ENCODE measurements at places on chromosomes 5 and 9. TPM values are rescaled to one million over a fixed set of nuclear protein-coding genes. Genes with fewer than 3 reads are reported as not detected.
A peak's percentile ranks its signal among the peaks of the same experiment; 100 is the strongest.

Gene WDR31
- 0.97 TPM for total RNA-seq

Gene ANKDD1B
- total RNA-seq, result 0.87 TPM

Gene ASTN2
- total RNA-seq, result 7.5 TPM

Gene PRELID1
- total RNA-seq, result 259 TPM

Gene SH2D3C
- 23.5 TPM for total RNA-seq

Gene RHOBTB3
- 8.0 TPM for total RNA-seq

Gene UNC5A
- total RNA-seq, result not detected

DNA sequence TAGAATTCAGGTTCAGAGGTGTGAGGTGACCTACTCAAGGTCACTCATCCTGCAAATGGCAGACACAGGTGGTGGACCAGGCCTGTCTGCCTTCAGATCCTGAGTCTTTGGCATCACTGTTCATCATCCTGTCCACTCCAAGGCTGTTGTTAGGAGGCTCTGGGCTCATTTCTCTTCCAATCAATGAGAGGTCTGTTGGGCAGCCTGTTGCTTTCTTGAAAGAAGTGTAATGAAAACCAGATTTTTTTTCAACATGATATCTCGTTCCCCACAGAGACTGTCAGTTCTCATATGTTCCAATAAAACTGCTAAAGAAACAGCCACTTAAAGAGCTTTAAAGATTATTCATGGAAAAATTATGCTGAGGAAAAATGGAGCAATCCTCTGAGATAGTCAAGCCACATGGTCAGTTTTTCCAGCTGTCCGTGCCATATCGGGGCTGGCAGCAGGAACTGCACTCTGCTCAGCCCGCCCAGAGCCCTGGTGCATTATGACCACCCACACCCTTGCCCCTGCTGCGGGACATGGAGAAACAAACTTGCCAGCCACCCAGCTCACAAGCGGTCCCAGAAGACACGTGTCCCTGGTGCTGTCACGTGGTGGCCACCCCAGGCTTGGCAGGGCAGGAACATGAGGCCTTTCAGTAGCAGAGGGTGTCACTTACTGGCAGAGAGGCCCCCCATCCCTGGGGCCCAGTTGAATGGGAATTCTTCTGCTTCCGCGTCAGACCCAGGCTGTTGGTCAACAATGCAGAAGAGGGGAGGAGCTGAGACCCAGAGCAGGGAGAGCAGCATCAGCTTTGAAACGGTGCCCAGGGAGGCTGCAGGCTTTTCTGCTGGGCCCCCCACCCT, 63.7 kb upstream of the ANGPTL2 start:
- peaks cover 26% of the 10 kb centered on the region for H3K4me1 ChIP-seq
- no peaks in the 10 kb centered on the region for H3K36me3 ChIP-seq
- H3K27ac ChIP-seq, result no peak overlapping the region
- H3K27me3 ChIP-seq, result no peaks in the 10 kb centered on the region

- H3K36me3 ChIP-seq, result no peaks in the 10 kb centered on the region
- no peak overlapping the region for H3K27ac ChIP-seq
- no peak overlapping the region for H3K4me3 ChIP-seq
- no peak for DNase-seq
- no peaks in the 10 kb centered on the region for H3K27me3 ChIP-seq
These were observed 24.2 kb downstream of the LSM11 start for GRCh38 chr5:157767689-157768088.

DNA sequence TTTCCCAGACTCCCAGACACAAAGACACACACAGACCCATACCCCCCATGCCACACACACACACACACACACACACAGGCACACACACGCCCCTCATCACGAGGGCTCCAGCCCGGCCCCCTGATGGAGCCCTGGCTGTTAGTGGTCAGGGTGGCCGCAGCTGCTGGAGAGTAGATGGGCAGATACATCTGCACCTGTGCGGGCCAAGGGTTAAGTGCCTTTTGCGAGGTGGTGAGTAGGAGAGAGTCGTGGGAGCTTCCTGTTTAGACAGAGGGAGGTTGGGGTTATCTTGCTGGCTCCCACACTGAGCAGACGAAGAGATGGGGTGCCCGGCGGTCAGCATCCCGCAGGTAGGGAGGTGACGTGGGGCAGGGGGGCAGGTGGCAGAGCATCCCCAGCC, 8.2 kb downstream of the PRRX2 start:
- no peak overlapping the region for H3K4me3 ChIP-seq
- no peak overlapping the region for H3K27ac ChIP-seq
- no peaks in the 10 kb centered on the region for H3K36me3 ChIP-seq
- H3K4me1 ChIP-seq, result no peaks in the 10 kb centered on the region

DNA sequence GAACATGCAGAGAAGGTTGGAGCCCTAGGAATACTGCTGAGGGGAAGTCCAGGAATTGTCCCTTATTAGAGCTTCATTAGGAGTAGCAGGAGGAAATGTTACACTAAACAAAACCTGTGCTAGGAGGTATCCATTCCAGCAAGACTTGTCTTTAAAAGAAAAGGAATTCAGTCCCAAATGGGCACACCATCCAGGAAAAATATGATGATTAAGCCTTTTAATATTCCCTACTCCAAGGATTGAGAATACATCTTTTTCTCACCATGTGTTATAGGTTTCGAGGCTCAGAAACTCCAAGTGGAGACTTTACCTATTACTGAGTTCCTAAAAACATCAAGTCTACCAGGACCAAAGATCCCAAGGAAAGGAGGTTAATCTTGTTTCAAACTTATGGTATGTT, 179.3 kb downstream of the MCTP1 start:
- no peak for DNase-seq
- no peak overlapping the region for H3K27ac ChIP-seq
- no peak overlapping the region for H3K4me3 ChIP-seq
- H3K36me3 ChIP-seq, result no peaks in the 10 kb centered on the region
- H3K27me3 ChIP-seq, result no peaks in the 10 kb centered on the region

GRCh38 chr9:130711469-130711868, 17.9 kb downstream of the EXOSC2 start:
- no peaks in the 10 kb centered on the region for H3K27me3 ChIP-seq
- no peak overlapping the region for H3K27ac ChIP-seq
- 0 out of 2 replicates have a peak, but pooled peaks cover 1% of the 10 kb centered on the region for H3K36me3 ChIP-seq
- H3K4me1 ChIP-seq, result no peaks in the 10 kb centered on the region

DNA sequence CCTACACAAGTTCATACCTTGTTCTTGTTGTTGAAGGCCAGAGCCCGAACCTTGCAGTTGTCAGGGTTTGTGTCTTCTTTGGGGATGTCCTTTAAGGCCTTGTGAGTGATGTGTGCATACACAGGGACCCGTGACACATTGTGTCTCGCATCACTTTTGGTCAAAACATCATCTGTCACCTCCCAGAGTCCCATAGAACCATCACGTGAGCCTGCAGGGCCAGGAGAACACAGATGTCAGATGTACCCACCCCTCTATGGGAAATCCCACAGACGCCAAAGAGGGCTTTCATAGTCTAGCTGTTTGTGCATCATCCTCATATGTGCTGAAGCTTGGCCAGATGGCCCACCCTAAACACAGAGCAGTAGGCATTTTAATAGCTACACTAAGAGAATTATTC, 28.2 kb downstream of the DCAF12 start:
- no peaks in the 10 kb centered on the region for H3K27me3 ChIP-seq
- peaks cover 10% of the 10 kb centered on the region for H3K36me3 ChIP-seq
- DNase-seq, result peak; percentile 27
- peaks cover 17% of the 10 kb centered on the region for H3K4me1 ChIP-seq

GRCh38 chr5:157459715-157460599, at the start of gene NIPAL4:
Gene NIPAL4 (plus strand): TSS chr5:157460213. CDS start chr5:157460321, 108 bp downstream.
- no peak within 1 kb of the TSS for H3K27ac ChIP-seq
- H3K27me3 ChIP-seq, result no peaks in the 10 kb centered on the region
- H3K36me3 ChIP-seq, result no peaks in the 10 kb centered on the region
- H3K4me3 ChIP-seq, result peak within 1 kb of the TSS; percentile 80
- peaks cover 23% of the 10 kb centered on the region for H3K4me1 ChIP-seq

DNA sequence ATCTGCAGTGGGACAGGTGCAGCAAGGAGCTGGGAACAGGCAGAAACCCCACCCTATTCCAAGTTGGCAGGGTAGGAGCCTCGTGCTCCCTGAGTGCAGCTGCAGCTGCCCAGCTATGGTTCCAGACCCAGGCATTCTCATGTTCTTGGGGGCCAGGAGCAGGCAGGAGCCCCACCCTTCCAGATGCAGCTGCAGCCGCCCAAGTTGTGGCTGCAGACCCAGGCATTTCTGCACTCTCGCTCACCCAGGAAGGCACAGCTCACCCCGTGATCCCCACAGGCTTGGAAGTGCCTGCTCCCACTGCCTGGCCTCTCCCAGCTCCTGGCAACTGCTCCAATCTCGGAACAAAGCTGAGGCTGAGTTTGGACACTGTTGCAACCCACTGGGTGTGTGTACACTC, 275.8 kb upstream of the ADRA1B start:
- H3K27ac ChIP-seq, result no peak overlapping the region
- no peaks in the 10 kb centered on the region for H3K36me3 ChIP-seq
- H3K27me3 ChIP-seq, result no peaks in the 10 kb centered on the region
- H3K4me3 ChIP-seq, result no peak overlapping the region

- H3K36me3 ChIP-seq, result no peaks in the 10 kb centered on the region
- peaks cover 2% of the 10 kb centered on the region for H3K27me3 ChIP-seq
- no peak overlapping the region for H3K4me3 ChIP-seq
These were observed 63.3 kb downstream of the RASGRF2 start for GRCh38 chr5:81023261-81023970.

DNA sequence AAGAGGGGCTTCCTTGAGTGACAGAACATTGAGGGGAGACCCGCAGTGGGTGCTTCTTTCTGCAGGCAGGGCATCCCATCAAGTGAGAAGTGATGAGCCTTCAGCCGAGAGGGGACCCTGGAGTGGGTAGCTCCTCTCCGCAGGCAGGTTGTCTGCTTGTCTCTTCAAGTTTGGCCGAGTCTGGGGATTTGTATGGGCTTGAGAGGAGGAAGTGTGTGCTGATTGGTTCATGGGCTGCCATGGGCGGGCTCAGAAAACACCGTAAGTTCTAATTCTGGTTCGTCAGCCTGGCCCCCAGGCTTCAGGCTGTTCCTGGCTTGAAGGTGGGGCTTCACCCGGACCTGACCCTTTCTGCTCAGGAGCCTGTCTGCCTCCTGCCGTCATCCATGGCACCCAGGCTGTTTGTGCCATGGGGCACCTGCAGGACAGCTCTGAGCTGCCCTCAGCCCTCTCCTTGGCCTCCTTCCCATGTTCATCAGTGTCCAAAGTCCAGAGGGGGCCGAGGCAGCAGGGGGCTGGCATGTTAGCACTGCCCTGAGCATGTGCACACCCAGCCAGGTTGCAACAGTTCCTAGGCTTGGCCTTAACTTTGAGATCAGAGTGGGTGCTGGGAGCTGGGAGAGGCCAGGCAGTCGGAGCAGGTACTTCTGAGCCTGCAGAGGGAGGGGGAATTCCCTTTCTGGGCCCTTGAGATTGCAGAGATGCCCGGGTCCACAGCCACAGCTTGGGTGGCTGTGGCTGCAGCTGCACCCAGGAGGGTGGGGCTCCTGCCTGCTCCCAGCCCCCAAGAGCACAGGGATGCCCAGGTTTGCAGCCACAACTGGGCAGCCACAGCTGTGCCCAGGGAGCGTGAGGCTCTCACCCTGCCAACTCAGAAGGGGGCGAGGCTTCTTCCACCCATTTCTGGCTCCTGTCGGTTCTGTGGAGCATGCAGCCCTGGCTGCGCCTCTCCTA, 13.5 kb upstream of the DHFR start:
- H3K27me3 ChIP-seq, result no peaks in the 10 kb centered on the region
- no peaks in the 10 kb centered on the region for H3K4me1 ChIP-seq
- DNase-seq, result no peak
- no peak overlapping the region for H3K27ac ChIP-seq
- peaks cover 17% of the 10 kb centered on the region for H3K36me3 ChIP-seq
- H3K4me3 ChIP-seq, result no peak overlapping the region

- no peaks in the 10 kb centered on the region for H3K27me3 ChIP-seq
- H3K4me3 ChIP-seq, result 0 out of 2 replicates have a peak overlapping the region, but pooled peaks have one; percentile 3
- peak overlapping the region; percentile 81 for H3K27ac ChIP-seq
- no peaks in the 10 kb centered on the region for H3K36me3 ChIP-seq
These were observed 21.3 kb downstream of the PTTG1 start for GRCh38 chr5:160442824-160443431.

- peaks cover 3% of the 10 kb centered on the region for H3K4me1 ChIP-seq
- peak overlapping the region; percentile 75 for H3K4me3 ChIP-seq
- DNase-seq, result no peak
- no peaks in the 10 kb centered on the region for H3K27me3 ChIP-seq
These were observed 477 bp upstream of the GBGT1 start for GRCh38 chr9:133164191-133164590.

DNA sequence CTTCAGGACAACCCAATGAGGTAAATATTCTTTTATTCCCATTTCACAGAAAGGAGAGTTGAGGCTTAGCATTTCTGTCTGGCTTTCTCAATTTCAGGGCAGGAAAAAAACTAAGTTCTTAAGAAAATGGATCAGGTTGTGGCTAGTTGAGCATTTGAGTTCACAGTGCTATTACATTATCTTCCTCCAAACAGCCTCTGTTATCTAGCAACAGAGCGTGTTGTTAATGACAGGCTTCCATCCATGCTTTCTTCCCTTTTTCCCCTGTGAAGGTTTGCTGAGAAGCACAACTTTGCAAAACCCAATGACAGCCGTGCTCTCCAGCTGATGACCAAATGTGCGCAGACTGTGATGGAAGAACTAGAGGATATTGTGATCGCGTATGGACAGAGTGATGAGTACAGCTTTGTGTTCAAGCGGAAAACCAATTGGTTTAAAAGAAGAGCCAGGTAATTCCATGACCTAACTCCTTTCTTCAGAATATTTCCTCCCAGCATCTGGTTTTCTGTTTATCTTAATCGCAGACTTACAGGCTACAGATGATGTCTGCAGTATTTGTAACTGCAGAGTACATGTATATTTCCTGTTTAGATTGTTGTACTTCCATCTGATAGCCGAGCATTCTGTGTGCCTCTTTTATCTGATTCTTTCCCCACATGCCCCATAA, 1.5 kb downstream of the THG1L start:
- no peaks in the 10 kb centered on the region for H3K36me3 ChIP-seq
- peaks cover 17% of the 10 kb centered on the region for H3K4me1 ChIP-seq
- H3K27ac ChIP-seq, result no peak overlapping the region
- no peak for DNase-seq
- H3K4me3 ChIP-seq, result no peak overlapping the region

DNA sequence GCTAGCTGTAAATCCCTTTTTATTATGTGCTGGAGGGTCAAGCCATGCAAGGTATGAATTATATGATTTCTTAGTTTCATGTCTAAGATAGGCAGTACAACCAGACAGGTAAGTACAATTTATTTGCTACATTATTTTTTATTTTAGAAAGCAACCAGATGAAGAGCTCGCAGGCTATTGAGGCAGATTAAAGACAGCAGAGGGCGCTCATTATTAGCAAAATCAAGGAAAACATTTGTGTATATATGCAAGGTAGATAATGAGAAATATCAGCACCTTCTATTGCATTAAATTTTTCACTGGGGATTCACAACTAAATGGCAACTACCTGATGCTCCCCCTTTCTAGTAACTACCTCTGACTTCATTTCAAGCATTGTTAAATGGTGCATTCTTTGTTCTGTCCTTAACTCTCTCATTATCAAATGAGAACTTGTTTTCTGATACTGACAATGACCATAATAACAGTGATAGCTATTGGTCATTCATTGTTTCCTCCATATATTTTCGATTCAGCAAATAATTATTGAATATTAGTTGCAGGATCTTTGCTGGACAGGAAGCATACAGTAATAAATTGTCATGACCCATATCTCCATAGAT, 8.6 kb downstream of the SCGB3A2 start:
- no peak overlapping the region for H3K4me3 ChIP-seq
- no peaks in the 10 kb centered on the region for H3K36me3 ChIP-seq
- no peaks in the 10 kb centered on the region for H3K27me3 ChIP-seq
- DNase-seq, result no peak
- H3K27ac ChIP-seq, result no peak overlapping the region
- no peaks in the 10 kb centered on the region for H3K4me1 ChIP-seq
